Left cardiac atrium (tissue), 4 donors: ENCODE measurements at places on chromosomes 2 and 18.

GRCh38 chr2:50606860-50607259 lies 425.1 kb downstream of the NRXN1 start:
- no peak for DNase-seq

GRCh38 chr2:38554973-38555595 lies 47.6 kb downstream of the HNRNPLL start:
- no peak for DNase-seq

DNA sequence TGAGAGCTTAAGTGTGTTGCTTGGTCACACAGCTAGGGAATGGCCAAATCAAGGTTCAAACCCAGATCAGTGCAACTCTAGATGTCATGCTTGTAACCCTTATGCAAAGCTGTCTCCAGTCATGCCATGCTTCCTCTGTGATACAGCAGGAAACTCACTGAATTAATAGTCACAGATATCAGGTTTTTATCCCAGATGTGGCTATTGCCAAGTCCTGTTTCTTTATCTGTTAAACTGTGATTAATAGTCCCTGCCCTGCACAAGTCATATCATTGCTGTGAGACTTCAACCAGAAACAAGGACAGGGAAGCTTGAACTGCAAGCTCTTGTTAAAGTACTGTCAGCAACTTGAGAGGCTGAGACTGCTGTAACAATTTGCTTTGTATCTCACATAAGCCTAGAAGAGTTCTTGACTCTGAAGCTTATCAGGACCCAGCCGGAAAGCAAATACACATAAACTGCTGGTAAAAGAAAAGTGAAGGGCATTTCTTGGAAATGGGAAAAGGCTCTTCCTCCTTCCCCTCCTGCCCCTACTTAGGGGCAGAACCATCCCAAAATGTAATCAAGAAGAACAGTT lies 609.0 kb downstream of the DCC start:
- no peak for DNase-seq

DNA sequence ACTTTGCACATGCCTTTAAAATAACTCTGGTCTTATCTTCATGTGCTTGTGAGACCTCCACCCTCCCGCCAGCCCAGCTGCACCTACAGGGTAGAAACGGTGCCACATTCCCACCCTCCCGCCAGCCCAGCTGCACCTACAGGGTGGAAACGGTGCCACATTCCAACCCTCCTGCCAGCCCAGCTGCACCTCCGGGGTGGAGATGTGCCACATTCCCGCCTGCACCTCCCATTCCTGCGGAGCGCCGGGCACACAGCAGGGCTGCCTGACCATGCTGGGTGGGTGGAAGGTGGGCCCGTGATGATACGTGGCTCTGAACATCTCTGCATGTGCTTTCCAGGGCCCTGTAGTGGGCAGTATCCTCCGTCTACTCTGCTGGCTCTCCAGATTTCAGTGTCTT lies 243.7 kb upstream of the PXDN start:
- no peak for DNase-seq

- DNase-seq, result no peak
Measured at GRCh38 chr18:37567061-37567993, 1.7 kb upstream of the CELF4 start.

- no peak for DNase-seq
Measured at GRCh38 chr2:101710471-101711318, 13.2 kb downstream of the MAP4K4 start.

DNA sequence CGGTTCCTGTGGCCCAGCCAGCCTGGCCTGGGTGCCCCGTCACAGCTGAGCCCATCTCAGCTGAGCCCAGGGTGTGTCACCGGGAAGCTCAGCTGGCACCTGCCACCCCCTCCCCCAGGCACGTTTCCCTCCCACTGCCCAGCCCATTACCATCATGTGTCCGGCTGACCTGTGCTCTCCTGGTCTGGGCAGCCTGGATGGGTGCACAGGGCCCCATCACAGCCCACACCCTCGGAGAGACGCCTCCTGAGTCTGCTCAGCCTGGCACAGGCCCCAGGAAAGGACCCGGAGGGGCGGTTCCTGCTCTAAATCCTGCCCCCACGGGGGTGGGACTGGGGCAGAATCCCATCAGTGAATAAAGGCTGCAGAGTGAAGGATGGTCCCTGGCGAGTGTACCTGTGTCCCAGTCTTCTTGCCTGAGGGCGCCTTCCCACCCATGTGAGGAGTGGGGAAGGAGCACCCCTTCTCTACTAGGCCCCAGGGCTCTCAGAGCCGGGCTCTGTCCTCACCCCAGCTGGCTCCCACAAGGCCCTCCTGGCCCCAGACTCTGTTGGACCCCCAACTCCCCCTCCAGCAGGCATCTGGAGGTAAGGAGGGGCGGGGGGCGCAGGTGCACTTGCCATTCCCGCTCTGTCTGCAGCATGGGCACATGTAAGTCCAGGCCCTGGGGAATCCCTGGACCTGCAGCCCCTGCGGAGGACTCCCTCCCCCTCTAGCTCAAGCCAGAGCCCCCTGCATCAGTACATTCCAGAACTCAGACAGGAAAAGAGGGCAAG lies 21.2 kb downstream of the GPC1 start:
- peak; percentile 20 for DNase-seq

GRCh38 chr2:208239770-208240493 lies 14.9 kb downstream of the IDH1 start:
- no peak for DNase-seq
